ENCODE measurements at places on chromosomes 2 and 18.

DNA sequence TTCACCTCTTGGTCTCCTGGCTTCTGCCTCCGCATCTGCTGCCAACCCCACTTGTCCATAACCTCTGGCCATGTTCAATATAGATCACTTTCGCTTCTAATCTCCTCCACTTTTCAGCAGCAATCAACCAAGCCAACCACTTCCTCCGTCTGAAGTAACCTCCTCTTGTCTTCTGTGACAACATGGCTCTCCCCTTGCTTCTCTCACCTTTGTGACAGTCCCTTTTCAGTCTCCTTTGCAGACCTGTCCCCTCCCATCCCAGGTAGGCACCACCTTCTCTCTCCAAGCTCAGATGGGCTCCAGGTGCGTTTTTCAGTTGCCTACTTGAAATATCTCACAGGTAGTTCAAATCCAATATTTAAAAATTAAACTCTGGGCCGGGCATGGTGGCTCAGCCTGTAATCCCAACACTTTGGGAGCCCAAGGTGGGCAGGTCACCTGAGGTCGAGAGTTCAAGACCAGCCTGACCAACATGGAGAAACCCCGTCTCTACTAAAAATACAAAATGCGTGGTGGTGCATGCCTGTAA lies 4.7 kb upstream of the PSD4 start:
- no peak for DNase-seq

- no peak for DNase-seq
Observed at GRCh38 chr18:3319399-3319798, 57.5 kb downstream of the MYL12B start.

GRCh38 chr2:38016219-38016618 lies 59.7 kb downstream of the CYP1B1 start:
- DNase-seq: no peak

DNA sequence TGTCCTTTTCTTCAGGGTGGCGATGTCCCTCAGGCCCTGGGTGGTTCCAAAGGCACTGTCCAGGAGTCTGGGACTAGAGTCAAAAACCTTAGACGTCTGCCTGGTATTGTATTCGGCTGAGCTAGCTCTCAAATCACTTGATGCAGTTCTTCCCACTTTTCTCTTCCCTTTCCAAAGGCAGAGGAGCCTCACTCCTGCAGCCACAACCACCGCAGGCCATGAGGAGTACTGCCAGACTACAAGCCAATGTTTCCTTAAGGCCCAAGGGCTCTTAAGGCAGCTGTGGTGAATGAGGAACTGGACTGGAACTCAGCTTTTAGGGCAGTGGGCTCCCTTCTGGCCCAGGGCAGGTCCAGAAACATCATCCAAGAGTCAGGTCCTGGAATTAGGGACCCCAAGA lies 360.7 kb downstream of the SPAG16 start:
- no peak for DNase-seq

DNA sequence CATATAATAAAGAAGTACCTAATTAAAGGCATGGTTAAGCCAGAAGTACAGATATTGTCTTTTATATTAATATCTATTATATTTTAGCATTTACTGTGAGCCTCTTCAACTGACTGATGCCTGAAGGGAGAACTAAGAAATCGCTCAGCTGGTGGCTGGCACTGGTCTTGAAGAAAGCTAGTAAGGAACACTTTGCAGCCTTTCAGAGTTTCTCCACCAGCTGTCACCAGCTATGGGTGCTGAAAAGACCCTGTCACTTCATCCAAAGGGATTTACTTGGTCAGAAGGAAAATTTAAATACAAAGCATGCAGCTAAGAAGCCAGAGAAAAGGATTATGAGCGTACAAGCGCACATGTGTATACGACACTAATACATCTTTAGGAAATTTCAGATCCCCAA lies 525.9 kb downstream of the TMEM182 start:
- no peak for DNase-seq
